ENCODE measurements at places on chromosomes 12 and 14.

DNA sequence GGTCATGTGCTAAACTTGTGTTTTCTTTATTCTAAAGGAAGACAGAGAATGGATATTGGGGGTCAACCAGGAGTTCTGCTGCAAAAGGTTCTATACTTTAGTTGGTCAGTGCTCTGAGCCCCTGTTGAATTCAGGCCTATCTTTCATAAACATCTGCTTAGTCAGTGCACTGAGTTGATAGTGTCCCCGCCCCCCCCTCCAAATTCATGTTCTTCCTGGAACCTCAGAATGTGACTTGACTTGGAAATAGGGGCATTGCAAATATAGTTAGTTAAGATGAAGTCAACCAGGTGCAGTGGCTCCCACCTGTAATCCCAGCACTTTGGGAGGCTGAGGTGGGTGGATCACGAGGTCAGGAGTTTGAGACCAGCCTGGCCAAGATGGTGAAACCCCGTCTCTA lies 23.3 kb downstream of the CHST11 start:
- DNase-seq, result no peak

- no peak for DNase-seq
These were observed 67.6 kb upstream of the TTC7B start for GRCh38 chr14:90883782-90884181.

DNA sequence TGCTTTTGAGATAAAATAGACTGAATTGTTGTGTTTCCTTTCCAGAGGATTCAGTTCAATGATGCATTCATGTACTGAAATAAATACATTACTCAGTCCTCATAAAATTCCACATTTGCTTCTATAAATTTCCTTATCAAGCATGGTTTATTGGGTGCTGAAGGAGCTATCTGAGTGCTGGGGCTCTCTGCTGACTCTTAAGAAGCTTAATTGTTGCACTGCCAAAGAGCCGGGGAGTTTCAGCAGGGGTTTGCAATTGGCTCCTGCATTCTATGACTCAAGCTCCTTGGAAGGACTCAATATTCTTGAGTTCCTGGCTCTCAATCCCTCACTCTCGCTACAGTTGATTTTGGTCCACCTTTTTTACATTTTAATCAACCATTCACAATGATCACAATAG lies 69.8 kb upstream of the PYGL start:
- DNase-seq, result no peak

DNA sequence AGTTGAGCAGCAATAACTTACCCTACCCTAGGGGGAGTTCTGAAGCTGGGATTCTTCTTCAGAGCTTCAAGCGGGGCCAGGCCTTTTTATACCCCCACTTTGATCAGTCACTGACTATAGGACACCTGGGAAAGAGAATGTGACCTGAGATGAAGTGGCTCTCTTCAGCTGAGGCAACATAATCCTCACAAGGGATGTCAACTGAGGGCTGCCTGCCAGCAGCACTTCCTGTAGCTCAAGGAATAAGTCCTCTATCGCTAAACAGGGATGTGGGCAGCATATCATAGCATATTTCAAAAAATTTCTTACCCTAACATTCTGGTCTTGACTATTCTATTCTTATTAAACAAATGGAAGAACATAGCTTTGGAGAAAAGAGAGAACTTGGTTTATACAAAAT lies 17.4 kb downstream of the LGALS3 start:
- no peak for DNase-seq

DNA sequence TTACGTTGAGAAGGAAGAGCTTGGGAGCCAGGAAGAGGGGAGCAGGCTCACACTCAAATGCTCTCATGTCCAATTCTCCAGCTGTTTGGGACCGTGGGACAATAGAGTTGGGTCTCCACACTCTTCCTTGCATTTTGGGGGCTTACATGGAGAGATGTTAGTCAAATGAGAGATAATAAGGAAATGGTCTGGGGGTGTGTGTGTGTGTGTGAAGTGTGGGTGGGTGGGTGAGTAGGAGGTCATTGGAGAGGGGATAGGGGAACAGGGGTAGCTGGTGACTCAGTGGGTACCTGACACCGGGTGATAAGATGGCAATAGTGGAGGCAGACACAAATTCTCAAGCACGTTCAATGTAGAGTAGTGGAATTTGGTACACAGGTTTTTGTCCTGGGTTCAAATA lies 68.0 kb downstream of the B4GALNT3 start:
- DNase-seq, result no peak

DNA sequence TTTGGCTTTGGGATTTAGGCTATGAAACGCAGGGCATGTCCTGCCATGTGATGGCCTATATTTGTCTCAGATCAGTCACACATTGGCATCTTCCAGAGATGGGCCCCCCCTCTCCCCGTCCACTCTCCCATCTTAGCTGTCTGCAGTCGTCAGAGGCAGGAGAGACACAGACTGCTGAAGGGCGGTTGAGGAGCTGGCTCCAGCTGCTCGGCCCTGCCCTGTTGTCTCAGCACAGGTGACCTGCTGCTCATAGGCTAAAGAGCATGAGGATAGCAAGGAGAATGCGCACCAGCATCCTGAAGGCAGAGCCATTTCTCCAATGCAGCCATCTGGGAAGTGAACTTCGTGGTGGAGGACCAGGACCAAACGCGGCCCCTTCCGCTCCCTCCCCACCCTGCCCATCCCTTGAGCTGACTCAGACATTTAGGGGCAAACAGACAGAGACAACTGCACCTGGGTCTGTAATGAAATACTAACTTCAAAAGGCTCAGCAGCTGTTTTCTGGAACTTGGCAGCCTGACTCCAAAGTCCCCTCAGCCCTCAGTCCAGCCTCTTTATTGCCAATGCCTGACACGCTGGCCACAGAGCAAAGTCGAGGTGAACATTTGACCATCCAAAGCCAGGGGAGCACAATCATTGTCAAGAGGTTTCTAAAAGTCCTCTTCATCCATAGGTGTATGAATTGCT lies 22.3 kb downstream of the FZD10 start:
- DNase-seq, result no peak

DNA sequence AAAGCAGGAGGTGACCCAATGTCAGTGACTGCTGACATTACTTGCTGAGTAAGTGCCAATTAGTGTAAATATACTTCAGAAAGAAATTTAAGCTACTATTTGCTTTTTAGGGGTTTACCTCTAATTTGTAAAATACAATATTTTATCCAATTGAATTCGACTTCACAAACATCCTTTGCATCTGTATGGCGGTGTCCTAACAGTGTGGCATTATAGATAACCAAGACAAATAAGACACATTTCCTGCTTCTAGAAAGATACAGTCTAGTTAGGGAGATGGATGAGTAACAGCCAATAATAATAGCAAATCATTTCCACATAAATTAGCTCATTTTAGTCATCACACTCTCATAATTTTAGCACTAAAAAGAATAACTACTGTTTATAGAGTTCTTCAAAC lies 196.5 kb downstream of the AKAP6 start:
- no peak for DNase-seq

GRCh38 chr14:63387711-63388110 lies 69.0 kb upstream of the GPHB5 start:
- no peak for DNase-seq

DNA sequence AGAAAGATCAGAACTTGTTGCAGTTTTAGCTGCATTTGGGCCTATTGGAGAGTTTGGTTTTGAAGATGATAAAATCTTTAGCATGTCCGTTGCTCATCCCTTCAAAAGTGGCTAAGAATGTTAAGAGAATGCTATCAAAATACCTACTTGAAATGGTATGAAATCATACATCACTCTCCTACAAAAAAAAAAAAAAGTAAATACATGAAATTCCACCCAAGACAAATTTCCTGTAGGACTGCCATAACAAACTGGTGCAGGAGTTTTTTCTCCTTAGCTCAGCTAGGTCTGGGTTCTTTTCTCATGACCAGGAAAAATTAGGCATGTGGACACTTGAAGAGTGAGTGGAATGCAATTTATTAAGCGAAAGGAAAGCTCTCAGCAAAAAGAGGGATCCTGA lies 15.9 kb upstream of the FAR2 start:
- no peak for DNase-seq

DNA sequence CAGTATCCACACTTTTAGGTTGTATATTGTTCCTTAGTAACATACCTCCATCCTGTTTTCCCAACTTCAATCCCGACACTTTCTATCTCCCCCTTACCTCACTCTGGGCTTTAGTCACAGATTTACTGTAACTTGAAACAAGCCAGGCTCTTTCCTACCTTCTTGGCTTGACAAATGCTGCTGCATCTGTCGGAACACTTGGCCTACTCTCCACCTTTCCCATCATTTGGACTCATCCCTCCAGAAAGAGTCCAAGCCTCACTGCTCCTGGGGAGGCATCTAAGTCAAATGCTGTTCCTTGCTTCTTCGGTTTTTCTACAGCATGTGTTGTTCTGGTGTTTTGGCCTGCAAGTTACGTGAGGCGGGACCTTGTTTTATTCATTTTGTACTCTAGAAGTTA lies 142.4 kb downstream of the DACT1 start:
- DNase-seq, result no peak

DNA sequence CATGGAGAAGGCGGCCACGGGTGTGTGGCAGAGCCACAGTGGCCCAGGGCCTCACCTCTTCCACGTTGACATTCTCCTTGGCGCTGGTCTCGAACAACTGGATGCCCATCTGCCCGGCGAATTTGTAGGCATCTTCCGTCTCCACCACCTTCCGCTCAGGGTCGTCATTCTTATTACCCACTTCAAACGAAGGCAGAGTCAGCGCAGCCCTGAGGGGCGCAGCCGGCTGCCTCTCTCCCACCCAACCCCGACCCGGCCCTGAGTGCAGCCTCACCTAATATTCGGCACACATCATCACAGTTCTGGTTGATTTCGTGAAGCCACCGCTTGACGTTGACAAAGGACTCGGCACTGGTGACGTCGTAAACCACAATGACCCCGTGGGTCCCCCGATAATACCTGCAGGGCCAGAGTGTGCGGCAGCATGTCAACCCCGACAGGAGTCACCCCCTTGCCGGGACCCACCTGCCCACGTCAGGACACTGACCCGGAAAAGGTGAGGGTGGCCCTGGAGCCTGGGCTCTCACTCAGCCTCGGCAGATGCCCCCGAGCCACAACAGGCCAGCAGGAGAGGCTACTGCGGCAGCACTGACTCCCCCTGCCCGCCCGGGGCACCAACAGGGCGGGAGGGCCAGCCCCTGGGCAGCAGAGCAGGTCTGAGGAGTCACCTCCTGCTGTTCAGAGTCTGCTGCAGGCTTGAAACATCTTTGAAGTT lies 17.6 kb downstream of the RAB35 start:
- no peak for DNase-seq

GRCh38 chr12:51108136-51108535 lies 24.7 kb upstream of the CSRNP2 start:
- no peak for DNase-seq

- no peak for DNase-seq
These were observed 61.1 kb downstream of the ITPR2 start for GRCh38 chr12:26771861-26772260.

GRCh38 chr12:117587631-117588287 lies 226.3 kb upstream of the NOS1 start:
- DNase-seq, result peak; percentile 45

- DNase-seq, result no peak
These were observed 157.6 kb downstream of the SUDS3 start for GRCh38 chr12:118534003-118534402.

DNA sequence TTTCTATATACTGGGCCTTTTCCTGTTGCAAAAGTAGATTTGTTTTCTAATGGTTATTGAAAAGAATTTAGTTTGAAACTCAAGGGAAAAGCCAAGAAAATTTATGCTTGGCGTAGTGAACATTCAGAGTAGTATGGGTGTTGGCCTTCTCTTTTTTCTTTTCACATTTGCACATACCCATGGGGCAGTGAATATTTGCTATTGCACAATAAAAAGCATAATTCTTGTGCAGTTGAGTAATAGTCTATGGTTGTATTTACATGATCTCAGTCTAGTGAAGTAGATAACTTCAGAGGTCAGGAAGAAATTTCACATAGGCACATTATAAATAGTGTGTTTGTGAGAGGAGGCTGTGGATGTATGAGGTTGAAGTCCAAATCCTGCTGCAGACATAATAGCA lies 158.1 kb downstream of the FLRT2 start:
- DNase-seq, result peak; percentile 4

DNA sequence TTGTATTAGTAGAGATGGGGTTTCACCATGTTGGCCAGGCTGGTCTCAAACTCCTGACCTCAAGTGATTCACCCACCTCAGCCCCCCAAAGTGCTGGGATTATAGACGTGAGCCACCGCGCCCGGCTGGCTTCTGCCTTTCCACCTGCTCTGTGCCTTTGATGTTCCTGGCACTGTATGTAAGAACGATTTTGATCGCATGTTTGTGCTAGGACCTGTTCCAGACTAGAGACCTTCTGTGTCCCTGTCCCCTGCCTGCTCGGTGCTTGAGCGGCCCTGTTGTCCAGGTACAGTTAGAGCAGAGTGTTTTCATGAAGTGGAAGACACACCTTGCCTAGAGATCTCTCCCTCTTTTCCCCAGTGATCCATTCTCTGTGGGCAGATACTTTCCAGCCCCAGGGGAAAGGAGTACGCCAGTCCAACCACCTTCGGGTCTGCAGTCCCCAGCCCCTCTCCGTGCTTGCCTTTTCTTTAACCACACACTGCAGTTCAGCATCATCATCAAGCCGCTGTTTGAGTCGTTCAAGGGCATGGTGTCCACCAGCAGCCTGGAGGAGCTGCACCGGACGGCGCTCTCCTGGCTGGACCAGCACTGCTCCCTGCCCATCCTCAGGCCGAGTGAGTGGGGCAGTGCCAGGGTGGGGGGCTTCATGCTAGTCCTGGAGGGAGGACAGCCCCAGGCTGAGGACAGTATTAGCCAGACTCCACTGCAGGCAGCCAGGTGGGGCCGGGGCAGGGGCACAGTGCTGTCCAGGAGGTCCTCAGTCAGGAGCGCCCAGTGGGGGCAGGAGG lies 33.4 kb downstream of the IL31 start:
- DNase-seq, result no peak

GRCh38 chr12:91127751-91128150 lies 16.5 kb upstream of the LUM start:
- DNase-seq, result no peak

DNA sequence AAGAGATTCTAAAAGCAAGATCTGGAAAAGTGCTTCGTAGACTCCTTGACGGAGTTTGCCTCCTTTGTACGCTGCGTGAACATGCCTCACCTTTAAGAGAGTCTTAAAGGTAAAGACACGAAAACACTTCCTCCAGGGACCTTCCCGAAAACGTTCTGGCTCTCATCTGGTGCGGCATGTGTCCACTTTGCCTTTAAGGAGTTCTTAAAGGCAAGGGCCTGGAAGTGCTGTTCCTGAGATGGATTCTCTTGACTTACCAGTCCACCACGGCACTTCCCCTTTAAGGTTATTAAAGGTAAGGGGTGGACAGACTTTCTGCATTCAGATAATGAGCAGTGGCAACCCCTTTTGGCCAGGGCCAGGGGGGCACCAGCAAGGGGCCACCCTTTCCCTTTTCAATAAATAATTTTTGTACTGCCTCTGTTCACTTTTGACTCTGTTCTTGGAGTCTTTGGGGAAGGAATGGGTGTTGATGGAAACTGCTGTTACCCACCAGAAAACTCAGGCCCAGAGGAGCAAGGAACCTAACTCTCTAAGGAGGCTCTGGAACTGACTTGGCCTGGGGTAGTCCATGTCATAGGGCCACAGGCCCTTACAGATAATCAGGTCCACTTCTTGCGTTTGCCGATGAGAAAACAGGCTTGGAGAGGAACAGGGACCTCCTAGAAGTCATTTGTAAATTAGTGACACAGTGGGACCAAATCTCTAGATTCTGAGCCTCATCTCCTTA lies 4.4 kb downstream of the REM2 start:
- DNase-seq, result no peak

GRCh38 chr12:130120012-130120805 lies 42.1 kb upstream of the FZD10 start:
- no peak for DNase-seq

- no peak for DNase-seq
These were observed 76.9 kb upstream of the REP15 start for GRCh38 chr12:27619308-27619707.

- peak; percentile 17 for DNase-seq
These were observed 129.2 kb upstream of the SLCO1B1 start for GRCh38 chr12:21001778-21002177.

GRCh38 chr12:51200806-51201205 lies 17.1 kb downstream of the POU6F1 start:
- no peak for DNase-seq
